ENCODE measurements at places on chromosomes 16 and 17.
A peak's percentile ranks its signal among the peaks of the same experiment; 100 is the strongest.

GRCh38 chr16:77675464-77676324 lies 46.6 kb upstream of the NUDT7 start:
- peak; percentile 85 for DNase-seq

GRCh38 chr17:14866266-14866665 lies 398.9 kb downstream of the PMP22 start:
- peak; percentile 5 for DNase-seq

DNA sequence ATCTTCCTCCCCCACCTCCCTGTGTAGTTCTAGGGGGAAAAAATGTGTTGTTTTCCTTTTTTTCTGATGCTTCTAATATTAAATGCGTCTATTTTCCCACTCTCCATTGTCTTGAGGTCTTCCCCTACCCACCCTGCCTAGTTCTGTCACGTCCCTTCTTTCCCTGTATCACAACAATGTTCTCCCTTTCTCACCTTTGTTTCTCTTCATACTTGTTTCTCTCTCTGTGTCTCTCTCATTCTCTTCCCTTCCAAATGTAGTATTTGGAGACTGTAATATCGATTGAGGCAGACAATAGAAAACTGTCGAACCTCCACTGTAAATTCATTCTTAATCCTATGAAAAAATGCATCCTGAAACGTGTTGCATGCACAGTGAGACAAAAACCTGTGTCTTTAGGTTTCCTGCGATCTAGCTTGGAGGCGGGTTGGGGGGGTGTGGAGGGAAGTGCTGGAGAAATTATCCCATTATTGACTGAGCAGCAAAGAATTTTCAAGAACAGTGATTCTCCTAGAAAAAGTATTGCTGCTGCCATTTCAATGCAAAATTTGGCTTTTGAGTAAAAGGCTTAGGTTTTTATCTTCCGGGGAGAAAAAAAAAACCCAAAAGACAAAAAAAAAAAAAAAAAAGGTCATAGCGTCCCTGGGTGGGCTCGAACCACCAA lies 1.3 kb upstream of the PSMB3 start:
- DNase-seq: no peak

GRCh38 chr17:45131616-45132319 lies 547 bp downstream of the PLCD3 start:
- no peak for DNase-seq
